ENCODE measurements at places on chromosomes 7 and 10. TPM values are rescaled to one million over a fixed set of nuclear protein-coding genes. Genes with fewer than 3 reads are reported as not detected.
A peak's percentile ranks its signal among the peaks of the same experiment; 100 is the strongest.

- peak; percentile 28 for DNase-seq
These were observed 595 bp downstream of the TBL2 start for GRCh38 chr7:73577627-73578341.

NPTX2 gene
- total RNA-seq: 0.43 TPM

DNA sequence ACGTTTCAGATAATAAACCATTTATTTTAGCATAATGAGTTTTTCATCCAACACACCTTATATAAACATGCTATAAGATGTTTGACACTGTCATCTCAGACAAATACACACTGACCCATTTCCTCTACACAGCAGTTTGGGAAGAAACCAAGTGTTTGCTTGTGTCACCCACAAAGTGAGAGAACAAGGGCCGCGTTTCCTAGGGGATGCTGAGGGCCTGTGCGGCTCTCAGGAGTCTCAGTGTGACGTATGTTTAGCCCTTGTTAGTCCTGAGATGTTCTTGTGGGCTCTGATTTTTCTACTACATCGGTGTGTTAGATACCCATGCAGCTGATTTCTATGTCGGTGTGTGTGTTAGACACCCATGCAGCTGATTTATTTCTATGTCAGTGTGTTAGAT lies 266.3 kb downstream of the DIP2C start:
- DNase-seq: no peak

DNA sequence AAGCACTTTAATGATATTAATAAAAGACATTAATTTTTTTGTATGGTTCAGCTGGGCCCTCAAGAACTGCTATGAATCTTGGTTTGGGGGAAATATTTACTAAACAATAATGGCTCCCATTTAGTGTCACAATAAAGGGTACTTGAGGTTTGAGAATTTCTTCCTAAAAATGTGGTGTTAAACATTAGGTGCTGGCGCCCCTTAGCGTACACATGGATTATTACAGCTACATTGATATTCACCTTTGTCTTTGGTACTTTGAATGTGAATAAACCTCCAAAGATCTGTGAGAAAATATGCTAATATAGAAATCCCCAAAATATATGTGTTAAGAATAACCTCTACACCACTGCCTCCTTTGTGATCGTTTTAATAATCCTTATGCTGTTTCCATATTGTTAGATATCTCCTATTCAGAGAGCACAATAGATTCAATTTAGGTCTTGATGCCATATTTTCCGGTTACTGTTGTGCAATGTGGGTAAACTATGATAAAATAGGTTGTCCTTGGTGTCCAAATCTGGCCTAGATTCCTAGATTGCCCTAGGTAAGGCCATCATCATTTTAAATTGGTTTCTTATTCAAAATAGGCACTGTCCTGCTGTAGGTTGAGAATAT lies 161.8 kb upstream of the CACNA2D1 start:
- peak; percentile 48 for DNase-seq

RBP3 gene
- total RNA-seq: not detected

DNA sequence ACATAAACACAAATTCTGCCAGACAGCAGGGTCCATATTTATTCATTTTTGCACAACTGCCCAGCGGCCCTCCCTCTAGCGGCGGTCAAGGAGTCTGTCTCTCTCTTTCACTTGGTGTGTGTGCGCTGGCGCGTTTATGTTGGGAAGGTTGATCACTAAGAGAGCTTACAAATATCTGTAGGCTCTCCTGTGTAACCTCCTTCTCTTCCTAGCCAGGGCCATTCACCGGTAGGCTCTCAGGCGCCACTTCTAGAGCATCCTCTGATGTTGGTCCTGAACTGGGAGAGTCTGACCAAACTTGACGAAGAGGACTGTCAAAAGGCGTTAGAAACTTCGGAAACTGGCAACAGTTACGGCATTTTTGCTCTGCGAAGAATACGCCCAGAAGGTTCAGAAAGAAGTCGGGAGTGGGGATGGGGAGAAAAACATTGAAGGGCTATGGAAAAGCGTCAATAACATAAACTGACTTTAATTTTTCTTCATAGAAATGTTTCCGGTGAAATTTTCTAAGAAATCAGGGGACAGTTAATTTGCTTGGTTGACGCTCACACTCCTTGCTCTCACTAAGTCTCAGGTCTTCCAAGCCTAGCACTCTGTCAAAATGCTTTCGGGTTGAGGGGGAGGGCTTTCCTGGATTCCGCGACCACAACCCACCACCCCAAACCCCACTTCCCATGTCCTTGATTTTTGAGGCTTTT lies 731.1 kb downstream of the ZWINT start:
- peak; percentile 2 for DNase-seq

GRCh38 chr7:94087664-94088352 lies 83.7 kb upstream of the BET1 start:
- DNase-seq: peak; percentile 89

DNA sequence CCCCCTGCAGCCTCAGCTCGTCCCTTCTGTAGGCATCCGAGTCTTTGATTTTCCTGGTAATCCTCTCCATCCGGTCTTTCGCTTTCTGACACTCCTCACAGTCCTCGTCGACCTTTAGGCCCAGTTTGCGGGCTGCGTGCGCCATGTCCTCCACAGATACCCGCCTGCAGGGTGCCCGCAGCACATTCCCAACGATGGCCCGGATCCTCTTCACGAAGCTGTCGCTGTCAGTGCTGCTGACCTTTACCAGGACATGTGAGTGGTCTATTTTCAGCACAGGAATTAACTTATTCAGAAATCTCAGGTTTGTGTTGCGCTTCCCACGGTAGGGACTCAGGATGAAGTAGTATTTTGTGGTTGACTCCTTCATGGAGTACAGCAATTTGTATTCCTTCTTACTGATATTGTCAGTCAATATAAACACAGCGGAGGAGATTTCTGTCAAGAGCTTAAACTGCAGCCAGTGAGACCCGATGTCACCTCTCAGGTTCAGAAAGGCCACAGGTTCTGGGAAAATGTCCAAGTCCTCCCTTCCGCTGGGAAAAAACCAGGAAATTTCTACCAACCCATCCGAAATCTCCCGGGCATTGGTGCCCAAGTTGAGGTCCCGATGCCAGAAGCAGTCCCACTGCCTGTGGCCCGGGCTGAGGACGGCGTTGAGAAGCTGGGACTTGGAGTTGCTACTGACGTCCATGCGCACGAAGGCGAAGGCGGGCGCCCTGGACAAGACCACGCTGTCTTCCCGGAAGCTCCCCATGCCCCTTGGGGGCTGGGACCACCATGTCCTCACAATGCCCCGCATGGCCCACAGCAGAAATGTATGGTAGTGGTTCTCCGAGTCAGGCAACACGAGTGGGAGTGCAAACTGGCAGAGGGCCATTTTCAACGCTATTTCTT lies 8.9 kb upstream of the MRPS24 start:
- no peak for DNase-seq

- no peak for DNase-seq
These were observed 8.6 kb upstream of the WBP1L start for GRCh38 chr10:102735065-102735562.

DNA sequence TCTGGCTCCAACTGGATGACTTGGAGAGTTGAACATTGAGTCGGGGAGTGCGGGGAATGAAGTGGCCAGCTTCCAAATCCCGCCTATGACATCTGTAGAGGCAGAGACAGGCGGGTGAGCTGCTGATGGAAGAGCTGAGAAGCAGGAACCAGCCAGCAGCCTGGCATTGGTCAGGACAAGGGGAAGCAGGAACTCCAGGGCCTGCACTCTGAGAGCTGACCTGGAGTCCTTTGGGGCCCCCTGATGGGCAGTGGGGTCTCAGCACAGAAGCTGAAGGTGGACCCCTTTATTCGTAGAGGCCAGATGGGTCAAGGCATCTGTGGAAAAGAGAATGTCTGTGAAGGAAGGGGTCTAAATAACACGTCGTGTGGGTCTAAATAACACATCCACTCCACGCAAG lies 57.0 kb downstream of the SEC61G start:
- no peak for DNase-seq

GRCh38 chr7:117863618-117864017 lies 9.6 kb downstream of the CTTNBP2 start:
- no peak for DNase-seq

GRCh38 chr10:95767884-95768556 lies 12.1 kb downstream of the ENTPD1 start:
- peak; percentile 77 for DNase-seq

VIPR2 gene
- total RNA-seq: not detected

DNA sequence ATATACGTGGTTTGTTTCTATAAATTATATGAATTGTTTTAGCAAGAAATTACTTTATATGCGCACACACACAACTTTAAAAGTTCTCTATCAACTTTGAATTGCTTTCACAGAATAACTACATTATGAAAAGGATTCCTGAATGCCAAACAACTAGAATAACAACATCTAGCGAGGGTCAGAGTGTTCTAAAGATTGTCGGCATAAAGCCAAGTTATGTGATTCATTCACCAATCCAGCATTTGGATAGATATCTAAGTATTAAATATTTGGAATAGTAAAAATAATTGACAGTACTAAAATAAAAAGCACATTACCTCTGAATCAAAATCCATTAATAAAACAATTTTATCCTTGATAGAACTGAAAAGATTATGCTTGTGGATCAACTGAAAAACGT lies 125.3 kb upstream of the AMPH start:
- DNase-seq: no peak

DNA sequence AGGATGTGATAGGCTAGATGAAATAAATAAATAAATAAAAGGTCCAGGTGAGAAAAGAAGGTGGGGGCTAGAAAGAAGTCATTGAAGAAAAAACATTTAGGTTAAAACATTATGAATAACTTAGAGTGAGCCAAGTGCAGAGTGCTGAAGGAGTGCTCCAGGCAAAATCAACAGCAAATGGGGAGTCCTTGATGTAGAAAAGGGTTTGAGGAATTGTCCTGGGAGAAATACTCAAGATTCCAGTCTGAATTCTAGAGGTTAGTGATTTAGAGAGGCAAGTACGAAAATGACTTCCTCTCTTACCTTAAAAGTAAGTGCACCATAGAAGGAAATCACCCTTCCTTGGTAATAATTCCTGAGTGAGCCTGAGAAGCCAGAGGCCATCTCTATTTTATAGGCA lies 19.7 kb downstream of the CAV1 start:
- DNase-seq: no peak

DNA sequence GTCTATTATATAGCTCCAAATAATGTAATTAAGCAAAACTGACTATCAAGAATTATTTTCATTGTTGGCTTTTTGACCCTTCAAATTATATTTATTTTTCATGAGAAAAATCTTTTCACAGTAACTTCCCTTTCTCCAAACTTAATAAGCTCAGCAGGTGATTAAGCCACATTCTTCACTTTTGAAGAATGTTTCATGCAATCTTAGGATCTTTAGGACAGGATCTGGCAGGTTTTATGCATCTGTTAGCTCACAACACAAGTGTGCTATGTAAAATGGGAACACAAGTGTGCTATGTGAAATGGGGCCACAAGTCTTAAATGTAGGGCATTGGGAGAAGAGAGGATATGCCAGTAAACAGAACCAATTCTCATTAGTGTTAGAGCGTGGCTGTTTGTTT lies 26.3 kb downstream of the BCAP29 start:
- no peak for DNase-seq

GRCh38 chr10:117198088-117198487 lies 799 bp downstream of the KCNK18 start:
- DNase-seq: no peak

PRF1 gene
- not detected for total RNA-seq

GRCh38 chr10:132889556-132889955 lies 52.8 kb downstream of the CFAP46 start:
- no peak for DNase-seq

CYP3A4 gene
- total RNA-seq: not detected

DNA sequence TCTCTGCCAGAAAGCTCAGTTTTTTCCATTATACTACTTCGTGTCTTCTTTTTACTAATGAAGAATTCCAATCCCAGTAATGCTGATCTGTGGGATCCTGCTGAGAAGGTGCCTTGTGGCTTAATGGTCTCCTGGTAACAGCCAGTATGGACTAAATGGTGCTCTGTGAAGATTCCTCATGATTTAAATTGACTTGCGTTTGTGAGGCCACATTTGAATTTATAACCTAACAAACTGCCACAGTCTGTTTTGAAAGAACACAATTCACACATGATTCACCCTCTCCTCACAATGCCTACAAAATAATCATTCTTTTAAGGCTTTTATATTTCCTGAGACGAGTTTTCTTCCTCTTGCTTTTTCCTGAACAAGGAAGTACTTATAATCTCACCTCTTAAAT lies 140.0 kb downstream of the MBL2 start:
- DNase-seq: no peak

AASS gene
- 63.0 TPM for total RNA-seq

AMPH gene
- 0.86 TPM for total RNA-seq

OPN1SW gene
- total RNA-seq: not detected

GRCh38 chr7:76065016-76065612 lies 17.2 kb downstream of the MDH2 start:
- no peak for DNase-seq

TAS2R4 gene
- 1.3 TPM for total RNA-seq

SAMD9 gene
- total RNA-seq: 15.8 TPM

FZD1 gene
- total RNA-seq: 5.2 TPM

DNA sequence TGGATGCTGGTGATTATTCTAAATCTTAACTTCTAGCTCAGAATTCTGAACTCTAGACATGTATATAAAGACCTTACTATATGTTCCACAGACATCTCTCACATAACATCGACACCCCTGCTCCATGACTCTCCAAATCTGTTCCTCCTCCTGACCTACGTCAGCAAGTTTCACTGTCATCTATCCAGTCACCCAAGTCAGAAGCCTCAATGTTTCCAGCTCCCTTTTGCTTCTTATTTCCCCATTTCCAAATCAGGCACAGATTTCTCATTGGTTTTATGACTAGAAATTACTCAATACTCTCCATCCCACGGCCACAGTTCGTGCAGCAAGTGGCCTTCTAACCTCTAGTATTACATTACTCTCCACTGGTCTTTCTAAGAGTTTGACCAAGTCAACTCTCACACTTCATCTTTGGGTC lies 28.5 kb downstream of the EPC1 start:
- DNase-seq: peak; percentile 87

TMEM248 gene
- total RNA-seq: 123 TPM

GPR146 gene
- under 0.01 TPM for total RNA-seq

DNA sequence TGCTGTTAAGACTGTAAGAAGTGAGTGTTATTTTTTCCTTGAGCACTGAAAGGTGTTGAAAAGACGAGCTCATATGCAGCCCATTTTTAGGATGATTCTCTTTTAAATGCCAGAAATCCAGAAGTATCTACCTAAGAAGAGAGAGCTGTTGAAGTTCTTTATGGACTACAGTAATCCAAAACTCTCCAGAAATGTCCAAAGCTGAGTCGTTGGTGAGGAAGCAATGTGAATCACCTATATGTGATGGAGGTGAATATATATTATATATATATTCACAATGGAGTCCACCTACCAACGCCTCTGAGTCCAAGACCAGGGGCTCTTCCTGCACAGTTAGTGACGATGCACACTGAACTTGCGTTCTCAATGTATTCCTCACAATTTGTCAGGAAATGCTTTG lies 252.7 kb upstream of the PITRM1 start:
- DNase-seq: no peak
